Upper lobe of right lung (tissue), 1 donor: ENCODE measurements at places on chromosomes 11 and 22. TPM values are rescaled to one million over a fixed set of nuclear protein-coding genes. Genes with fewer than 3 reads are reported as not detected.

- peak; percentile 42 for DNase-seq
These were observed 4.5 kb downstream of the GSTT2 start for GRCh38 chr22:23984430-23984829.

- no peak for DNase-seq
These were observed 9.7 kb upstream of the RNF141 start for GRCh38 chr11:10550503-10551289.

DNA sequence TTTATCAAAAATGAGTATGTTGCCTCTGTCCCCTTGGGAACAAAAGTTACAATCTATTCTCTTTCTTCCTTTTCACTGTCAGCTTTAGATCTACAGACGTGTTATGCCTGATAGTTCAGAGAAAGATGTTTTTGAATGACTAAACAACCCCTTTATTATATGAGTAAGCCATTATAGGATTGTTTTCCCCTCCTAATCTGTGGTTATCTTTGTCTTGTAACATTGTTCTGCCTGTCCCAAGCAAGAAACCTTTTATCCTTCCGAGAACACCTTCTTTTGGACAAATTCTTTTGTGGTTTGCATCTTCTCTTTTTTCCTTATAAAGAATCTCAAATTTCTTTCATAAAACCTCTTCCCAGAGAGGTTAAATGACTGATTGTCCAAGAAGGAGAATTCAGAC lies 208.4 kb downstream of the DDX10 start:
- DNase-seq = no peak

GRCh38 chr11:114083391-114084252 lies 24.1 kb downstream of the ZBTB16 start:
- no peak for DNase-seq

- no peak for DNase-seq
These were observed 11.2 kb downstream of the GAL start for GRCh38 chr11:68695531-68695930.

The BRSK2 gene
- total RNA-seq = 0.26 TPM

The MS4A15 gene
- total RNA-seq = 147 TPM
